GM12892 (cell line): ENCODE measurements at places on chromosomes 2 and 18.

DNA sequence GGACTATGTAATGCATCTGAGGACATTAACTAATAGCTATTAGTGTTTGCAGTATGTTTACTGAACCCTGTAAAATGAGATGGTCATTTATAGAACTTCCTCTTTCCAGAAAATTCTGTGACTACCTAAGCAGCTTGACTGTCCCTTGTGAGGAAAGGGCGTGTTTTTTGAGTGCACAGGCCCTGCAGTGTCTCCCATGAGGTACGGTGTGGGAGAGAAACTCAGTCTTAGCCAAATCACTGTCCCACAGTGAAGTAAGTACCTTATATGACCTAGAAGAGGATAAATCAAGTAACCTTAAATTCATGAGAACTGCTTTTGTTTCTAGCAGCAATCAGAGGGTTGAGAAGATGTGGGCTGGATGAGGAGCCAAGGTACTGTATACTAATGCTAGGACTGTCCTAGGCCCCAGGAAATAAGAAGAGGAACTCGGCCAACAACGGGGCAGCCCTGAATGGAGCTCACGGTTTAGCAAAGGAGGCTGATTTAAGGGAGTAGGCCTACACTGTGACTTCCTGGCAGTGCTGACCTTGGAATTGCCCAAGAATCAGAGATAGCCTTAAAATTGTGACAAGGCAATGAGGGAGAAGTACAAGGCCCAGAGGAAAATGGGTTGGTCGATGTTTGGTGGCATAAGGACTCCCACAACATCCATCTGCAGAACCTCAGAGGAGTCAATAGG lies 103.5 kb upstream of the CTAGE1 start:
- no peak for DNase-seq

- no peak for DNase-seq
These were observed 513.9 kb upstream of the MEX3C start for GRCh38 chr18:51711298-51711889.

DNA sequence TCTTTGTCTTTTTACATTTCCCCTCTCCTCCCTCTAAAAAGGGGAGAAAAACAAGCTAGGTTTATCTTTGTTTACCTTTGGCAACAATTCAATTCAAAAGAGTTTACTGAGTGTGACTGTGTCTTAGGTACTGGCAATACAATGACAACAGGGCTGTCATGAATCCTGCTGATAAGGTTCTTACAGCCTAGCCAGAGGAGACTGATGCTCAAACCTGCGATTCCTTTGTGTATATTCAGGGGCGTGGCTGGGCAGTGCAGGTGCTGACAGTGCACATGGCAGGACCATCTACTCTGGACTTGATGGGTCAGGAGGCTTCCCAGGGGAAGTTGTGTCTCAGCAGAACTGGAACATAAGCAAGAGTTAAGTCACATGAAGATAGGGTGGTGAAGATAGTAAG lies 23.2 kb upstream of the TTN start:
- no peak for DNase-seq

DNA sequence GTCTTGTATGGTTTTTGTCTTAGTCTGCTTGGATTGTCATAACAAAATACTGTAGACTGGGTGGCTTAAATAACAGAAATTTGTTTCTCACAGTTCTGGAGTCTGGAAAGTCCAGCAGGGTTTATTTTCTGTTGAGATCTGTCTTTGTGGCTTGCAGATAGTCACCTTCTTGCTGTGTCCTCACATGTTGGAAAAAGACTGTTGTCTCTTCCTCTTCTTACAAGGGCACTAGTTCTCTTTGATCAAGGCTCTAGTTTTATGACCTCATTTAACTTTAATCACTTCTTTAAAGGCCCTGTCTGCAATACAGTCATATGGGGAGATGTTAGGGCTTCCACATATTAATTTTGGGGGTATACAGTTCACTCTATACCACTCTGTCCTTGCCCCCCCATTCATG lies 56.5 kb downstream of the NBEAL1 start:
- no peak for DNase-seq

DNA sequence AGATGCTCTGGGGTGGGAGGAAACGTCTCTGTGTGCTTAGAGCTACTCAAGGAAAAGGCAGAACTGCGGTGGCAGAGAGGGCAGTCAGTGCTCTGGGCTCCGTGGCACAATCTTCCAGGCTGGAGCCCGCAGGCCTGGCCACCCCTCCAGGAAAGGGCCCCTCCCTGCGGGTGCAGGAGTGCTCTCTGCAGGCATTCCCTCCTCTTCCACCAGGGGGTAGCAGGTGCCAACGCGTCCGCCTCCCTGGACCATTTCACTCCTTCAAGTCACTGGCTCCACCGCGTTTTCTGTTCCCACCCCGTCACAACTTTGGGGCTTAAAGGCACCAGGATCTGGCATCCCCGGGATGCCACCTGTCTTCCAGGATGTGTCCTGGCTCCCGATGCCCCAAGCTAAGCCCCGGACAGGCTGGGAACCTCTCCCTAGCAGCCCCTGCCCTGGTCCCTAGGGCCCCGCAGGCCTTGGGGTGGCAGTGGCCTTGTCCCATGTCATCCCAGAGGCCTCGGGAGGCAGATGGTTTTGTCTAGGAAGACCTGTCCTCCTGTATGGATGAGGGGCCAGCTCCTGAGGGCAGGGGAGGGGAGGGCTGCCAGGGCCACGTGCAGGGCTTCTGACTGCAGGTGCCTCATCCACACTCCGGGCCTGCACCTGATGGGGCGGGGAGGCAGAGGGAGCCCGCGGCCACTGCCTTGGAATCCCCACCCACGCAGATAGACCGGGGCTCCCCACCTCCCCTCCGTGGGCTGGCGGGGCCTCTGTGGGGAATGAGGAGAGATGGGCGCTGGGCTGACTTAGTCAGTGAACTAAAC lies 26.4 kb downstream of the KCNIP3 start:
- no peak for DNase-seq

GRCh38 chr2:7785700-7786099 lies 868.5 kb downstream of the RNF144A start:
- no peak for DNase-seq

DNA sequence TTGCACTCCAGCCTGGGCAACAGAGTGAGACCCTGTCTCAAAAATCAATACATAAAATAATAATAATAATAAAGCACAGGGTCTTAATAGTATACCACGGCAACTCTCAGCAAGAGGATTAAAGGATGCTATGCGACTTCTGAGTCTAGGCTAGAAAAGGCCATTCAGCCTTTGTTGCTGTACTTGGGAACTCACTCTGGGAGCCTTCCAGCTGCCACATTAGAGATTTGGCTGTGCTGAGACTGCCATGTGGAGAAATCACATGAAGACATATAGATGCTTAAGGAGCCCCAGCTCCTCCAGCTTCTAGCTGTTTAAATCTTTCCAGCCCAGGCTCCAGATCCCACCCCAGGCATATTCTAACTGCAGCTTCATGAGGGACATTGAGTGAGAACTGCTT lies 8.2 kb upstream of the TANC1 start:
- DNase-seq, result no peak

DNA sequence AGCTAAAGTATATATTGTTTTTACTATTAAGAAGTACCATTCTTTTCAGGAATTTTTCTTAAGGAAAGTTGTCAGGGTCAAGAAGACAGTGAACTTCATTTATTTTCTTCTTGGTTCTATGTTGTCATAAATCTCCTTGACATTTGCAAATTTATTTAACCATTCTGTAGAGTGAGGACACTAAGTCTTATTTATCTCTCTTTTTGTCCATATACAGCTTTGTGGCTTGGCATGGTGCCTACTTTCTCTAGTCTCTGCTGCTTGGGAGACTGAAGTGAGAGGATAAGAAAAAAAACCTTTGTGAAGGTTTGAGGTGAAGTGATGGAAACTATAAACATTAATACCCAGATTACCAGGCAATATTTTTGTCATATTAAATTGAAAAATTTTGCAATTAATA lies 1389.4 kb downstream of the SUCLG1 start:
- no peak for DNase-seq

DNA sequence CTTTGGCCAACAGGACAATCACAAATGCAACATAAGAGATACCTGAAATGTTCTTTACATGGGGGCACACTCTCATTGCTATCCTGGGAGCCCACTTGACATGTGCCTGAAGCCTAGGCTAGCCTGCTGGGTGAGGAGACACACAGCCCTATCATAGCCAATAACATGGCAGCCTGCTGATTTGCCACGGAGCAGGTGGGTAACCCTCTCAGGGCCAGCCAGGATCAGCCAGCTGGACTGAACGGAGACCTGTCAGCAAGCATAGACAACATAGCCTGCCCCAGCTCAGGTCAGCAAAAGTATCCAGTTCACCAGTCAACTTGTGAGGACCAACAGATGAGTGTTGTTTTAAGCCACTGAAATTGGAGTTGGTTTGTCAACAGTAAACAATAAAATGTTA lies 566.5 kb downstream of the DCDC2C start:
- DNase-seq, result no peak

DNA sequence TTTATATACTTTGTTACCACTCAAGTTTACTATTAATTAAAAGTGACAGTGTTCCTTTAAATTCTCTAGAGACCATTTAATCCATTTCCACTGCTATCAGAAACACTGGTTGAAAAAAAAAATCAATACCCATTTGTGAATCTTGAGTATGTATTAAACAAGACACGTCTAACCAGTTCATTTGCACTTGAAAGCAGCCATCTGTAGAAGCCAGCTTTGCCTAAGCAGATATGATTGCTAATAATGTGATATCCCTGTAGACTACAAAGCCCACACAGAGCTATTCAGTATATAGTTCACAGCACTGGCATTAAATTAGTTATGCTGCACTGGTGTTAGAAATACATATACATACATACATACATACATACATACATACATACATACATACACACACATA lies 111.8 kb upstream of the SP3 start:
- no peak for DNase-seq

DNA sequence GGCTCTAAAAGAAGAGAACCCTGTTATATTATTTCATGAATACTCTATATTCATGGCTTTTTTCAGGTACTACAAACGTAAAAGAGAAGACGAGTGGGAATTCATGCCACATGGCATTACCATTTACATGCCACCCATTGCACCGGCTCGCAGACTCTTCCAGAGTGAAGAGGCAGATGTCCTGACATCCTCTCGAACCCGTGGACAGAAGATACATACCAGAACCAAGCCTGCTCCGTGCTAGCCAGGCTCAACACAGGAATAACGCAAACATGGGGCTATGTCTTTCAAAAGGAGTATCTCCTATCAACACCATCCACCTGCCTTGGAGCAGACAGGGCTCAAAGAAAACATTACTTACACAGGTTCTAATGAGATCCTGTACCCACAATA lies 168.8 kb downstream of the THADA start:
- DNase-seq, result no peak

DNA sequence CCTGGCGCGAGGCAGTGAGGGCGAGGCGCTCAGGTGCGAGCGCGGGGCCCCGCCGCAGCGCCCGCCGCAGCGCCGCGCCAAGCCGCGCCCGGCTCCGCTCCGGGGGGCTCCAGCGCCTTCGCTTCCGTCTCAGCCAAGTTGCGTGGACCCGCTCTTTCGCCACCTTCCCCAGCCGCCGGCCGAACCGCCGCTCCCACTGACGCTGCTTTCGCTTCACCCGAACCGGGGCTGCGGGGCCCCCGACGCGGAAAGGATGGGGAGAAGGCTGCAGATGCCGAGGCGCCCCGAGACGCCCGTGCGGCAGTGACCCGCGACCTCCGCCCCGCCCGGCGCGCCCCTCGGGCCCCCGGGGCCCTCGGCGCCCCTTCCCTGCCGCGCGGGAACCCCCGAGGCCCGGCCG lies 328 bp upstream of the INHBB start:
- DNase-seq, result no peak

DNA sequence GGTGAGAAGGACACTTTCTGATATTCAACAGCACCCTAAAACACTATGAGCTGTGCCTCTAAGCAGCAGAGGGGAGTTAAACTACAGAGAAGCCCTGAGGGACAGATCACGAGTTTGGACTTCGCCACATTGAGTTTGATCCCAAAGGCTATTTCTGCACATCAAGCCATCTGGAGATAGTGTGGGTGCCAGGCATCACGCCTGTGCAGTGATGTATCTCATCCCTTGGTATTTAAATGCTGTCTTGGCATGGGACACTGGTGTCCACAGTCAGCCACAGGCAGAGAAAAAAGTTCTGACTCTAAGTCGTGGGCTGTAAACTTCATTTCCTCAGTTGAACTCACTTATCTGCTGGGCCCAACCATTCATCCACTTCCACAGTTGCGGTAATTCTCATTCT lies 742.3 kb upstream of the CELF4 start:
- DNase-seq, result no peak

DNA sequence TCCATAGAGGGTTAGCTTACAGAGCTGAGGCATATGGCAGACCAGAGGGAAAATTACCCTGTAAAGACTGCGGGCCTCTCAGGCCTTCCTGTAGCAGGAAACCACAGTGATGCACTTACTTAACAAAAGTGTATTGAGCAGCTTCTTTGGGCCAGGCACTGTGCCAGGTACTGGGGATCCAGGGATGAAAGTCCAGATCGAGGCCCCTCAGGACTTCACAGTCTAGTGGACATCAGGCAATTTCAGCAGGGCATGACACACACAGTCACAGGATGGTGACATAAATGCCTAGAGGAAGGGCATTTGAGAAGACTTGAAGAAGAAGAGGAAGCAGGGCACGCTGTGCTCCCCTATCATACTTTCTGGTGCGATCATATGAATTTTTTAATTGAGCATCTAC lies 71.7 kb downstream of the MARCO start:
- DNase-seq, result no peak

GRCh38 chr18:59917422-59917821 lies 17.6 kb downstream of the PMAIP1 start:
- no peak for DNase-seq

DNA sequence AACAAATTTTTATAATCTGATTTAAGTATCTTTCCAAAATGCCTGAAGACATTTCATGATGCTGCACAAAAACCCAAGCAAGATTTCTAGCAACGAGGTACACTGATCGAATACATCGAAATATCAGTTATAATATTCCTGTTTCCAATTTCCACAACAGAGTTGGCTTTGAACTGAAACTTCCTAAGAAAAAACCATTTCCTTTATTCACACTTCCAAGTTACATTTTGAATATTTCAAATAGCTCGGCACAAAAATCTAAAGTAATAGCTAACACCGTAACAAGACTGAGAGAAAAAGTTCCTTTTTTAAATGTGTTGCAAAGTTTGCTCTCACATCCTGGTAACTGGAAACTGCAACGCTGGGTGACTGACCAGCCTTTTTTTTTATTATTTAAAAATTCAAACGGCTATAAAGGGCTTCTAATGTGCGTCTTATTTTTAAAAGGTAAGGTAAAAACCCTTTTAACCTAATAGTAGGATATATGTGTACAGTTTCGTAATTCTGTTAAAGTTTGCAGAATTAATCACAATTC lies 1.7 kb downstream of the HNRNPLL start:
- DNase-seq, result no peak

DNA sequence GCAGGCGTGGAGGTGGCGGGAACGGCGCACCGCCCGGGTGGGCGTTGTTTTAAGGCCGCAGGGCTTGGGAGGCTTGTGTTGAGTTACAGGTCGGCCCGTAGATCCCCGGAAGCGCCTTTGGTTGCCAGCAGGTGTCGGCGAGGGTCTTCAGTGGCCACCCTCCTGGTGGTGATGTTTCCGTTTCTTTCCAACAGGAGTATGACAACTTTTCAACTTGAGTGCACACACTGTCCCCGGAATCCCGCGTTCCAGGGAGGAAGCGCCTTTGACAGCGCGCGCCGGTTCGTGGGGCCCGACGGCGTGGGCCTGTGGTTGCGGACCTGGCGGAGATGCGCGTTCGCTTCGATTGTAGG lies 1.0 kb upstream of the HDAC4 start:
- no peak for DNase-seq
